ENCODE measurements at places on chromosomes 12 and 14. TPM values are rescaled to one million over a fixed set of nuclear protein-coding genes. Genes with fewer than 3 reads are reported as not detected.
A peak's percentile ranks its signal among the peaks of the same experiment; 100 is the strongest.

- peak; percentile 58 for DNase-seq
These were observed 51.4 kb downstream of the MRPL42 start for GRCh38 chr12:93518725-93519124.

Gene NOVA1
- total RNA-seq, result under 0.01 TPM

Gene AGAP2
- under 0.01 TPM for total RNA-seq

Gene ATP2A2
- 148 TPM for total RNA-seq

DNA sequence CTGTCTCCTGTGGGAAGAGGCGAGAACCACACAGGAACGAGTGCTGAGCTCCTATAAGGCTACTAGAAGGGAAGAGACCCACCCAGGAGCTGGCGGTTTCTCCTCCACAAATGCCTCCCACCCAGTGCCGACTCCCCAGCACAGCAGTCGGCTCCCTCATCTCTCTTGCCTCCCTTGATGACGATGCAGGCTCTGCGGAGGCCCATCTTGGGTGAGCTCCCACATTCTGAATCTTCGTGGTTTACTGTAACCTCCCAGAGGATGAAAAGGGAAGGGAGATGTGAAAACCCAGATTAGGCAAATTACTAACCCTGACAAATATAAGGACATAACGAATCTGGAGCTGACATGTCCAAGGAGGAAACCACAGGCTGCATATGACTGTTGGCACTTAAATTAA, 23.8 kb downstream of the GRIN2B start:
- DNase-seq, result no peak

- no peak for DNase-seq
These were observed 10.9 kb downstream of the RTL1 start for GRCh38 chr14:100892496-100893227.

- no peak for DNase-seq
These were observed 167.5 kb upstream of the SRRM4 start for GRCh38 chr12:118813778-118814357.

DNA sequence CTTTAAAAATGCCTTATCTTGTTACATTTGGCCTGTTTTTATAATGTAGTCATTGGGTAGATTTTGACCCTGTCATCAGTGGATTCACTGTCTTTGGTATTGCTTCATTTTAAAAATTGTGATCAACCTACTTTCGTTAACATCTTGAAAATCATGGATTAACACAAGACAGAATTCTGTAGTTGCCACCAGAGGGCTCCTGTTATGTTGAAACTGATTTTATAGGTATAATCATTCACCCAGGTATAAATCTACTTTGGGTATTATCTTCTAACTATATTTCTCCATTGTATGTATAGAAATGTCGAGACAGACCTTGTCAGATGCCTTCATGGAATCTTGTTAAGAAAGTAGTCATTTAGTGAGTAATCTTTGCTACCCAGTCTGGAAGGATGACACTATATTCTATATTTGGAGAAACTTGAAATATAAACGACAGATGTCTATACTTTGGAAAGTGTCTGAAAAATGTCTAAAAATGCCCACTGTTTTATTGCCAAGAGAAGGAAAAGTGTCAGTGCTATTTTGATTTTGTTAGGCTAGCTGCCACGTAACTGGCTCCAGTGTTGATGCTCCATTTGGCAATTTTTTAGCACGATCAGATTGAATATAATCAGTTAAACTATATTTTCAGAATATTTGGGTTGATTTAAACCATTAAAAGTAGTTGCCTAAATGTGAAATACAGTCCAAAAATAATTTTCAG, 129.4 kb downstream of the PELI2 start:
- peak; percentile 53 for DNase-seq

Gene KRT80
- total RNA-seq, result 0.38 TPM

DNA sequence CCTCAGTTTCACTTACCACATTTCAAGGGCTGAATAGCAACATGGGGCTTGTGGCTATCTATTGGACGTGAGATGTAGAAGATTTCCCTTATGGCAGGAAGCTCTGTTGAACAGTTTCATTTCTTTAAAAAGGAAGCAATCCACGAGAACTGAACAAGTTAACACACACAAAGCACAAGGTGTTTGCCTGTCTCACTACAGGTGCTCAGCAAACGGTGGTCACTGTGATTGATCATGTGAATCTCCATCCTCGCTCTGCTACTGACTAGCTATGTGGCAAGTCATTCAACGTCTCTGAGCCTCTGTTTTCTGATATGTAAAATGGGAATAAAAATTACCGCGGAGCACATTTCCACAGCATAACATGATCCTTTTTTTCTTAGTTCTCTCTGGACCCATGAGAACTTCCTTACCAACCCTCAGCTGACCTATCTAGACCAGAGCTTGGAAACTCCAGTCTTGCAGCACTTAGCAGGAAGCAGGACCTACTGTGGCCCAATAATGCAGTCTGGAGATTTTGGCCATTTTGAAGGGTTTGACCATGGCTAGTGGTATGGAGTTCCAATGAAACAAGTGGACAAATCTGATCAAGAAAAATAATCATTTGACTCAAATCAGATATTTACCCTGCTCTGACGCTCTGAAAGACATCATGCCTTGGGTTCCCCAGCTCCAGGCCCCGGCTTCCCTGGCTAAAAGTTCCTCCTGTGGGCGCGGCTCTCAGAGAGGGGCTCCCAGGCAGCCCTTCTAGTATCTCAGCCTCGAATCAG, 278.8 kb downstream of the ZFP36L1 start:
- no peak for DNase-seq

Gene ACSS3
- 1.9 TPM for total RNA-seq

GRCh38 chr12:91240386-91241095, 57.9 kb upstream of the DCN start:
- DNase-seq, result no peak

DNA sequence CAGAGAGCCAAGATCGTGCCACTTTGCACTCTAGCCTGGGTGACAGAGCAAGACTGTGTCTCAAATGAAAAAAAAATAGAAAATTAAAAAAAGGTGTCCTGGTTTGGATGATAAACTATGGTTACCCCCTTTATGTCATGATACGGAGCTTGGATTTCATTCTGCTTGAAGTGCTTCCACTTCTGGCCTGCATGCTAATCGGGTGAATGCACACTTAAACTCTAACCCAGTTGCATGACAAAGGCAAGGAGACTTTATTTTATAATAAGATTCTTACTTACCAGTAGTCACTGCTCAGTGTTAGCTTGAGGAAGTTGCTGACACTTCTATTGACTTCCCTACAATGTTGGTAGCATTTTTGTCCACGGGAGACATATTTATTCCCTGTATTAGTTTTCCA, 24.3 kb downstream of the CFAP54 start:
- peak; percentile 44 for DNase-seq

DNA sequence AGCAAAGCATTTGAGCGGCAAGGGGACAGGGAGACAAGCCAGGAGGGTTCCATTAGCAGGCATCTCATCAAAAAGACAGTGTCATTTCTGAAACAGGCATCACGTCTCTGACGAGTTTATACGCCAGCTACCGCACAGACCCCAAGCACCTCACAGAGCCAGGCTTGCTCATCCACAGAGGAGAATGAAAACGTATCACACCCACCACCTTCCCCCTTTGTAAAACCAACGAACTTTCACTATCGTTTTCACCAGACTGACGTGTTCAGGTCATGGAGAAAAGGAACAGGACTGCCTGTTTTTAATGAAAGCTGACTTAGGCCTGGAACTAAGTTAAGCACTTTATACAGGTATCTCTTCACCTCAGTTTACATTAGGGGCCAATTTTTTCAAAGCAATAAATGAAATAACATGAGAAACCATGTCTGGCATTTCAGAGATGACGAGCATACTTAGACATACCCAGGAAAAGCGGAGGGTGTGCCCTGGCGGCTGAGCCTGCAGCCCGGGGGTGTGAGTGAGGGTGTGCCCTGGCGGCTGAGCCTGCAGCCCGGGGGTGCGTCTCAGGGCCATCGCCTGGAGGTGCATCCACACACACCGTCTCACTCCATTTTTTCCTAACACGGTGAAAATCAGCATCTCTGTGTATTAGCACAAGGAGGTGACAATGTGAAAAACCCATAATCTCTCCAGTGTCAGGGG, 41.9 kb downstream of the STX2 start:
- DNase-seq, result no peak

DNA sequence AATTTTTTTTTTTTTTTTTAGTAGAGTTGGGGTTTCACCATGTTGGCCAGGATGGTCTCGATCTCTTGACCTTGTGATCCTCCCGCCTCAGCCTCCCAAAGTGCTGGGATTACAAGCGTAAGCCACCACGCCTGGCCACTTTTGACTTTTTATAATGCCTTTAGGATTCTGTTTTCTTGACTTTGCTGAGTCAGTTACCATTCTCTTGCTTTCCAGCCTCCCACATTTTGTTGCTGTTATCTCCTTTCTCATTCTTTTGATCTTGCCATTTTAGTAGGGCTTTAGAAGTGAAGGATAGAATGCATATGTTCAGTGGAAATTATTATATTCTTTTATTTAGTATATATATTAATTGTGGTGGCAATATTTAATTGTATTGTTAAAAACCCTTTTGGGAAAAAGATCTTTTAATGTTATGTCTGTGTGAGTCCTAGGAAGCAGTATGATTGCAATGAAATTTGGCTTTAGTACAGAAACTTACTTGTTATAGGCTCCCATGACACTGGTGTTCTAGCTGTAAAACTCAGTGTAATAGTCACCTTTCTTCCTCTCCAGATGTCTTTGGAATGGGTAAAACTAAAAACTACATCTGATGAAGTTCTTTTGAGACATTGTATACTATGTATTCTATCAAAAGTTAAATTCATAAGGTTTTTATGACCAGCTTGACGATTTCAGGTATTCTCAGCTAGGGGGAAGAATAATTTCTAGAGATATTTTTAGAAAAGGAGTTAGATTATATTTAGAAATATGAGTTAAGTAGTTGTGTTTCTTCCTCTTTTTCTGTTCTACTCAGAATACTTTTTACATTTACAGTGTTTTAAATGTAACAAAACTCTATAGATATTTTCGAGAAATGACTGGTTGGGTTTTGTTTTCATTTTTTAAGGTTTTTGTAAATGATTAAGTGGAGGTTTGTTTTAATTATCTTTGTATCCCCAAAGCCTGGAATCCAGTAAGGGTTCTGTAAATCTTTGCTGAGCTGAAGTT, 74.7 kb downstream of the APAF1 start:
- DNase-seq, result no peak

DNA sequence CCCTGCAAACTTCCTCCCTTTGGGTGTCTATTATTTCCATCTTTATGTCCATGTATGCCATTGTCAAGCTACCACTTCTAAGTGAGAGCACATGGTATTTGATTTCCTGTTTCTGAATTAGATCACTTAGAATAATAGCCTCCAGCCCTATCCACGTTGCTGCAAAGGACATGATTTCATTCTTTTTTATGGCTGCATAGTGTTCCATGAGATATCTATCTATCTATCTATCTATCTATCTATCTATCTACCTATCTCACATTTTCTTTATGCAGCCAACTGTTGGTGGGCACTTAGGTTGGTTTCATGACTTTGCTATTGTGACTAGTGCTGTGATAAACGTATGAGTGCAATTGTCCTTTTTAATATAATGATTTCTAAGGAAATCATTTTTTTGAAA, 11.2 kb upstream of the MRPL42 start:
- no peak for DNase-seq

DNA sequence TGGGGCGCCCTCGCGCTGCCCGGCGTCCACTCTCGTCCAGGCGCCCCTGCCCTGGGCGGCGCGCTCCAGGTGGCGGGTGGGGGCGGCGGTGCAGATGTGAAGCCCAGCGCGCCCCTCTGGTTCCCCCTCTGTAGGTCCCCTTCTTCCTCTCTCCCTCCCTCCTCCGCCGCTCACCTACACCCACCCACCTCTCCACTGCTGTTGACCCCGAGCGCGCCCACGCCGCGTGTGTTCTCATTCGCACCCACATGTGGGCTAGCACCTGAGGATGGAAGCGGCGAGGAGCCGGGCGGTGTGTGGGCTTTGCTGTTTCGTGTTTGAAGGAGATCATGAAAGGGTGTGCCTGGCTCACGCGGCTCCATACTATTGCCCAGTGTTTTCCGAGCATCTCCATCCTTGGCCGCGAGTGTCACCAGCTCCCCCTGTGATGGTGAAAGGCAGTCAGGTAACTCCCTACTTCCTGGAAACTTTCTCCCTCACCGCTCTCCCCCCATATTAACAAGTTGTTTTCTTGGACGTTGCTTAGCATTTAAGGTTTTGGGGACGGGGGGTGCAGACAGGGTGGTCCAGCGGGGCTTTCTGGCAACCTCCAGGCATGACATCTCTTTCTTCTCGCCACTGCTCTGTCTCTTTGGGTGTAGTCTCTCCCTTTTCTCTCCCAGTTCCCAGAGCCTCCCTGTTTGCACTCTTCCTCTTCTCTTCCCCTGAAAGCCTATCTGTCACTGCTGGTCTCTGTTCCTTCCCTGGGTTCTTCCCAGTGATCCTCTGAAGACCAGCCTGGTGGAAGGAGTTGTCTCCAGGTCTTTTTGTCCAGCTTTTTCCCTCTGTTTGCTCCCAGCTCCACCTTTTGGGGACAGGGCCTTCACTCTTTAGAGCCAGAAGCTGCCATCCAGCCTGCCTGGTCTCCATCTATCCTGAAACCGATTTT, 1.6 kb downstream of the CACNA1C start:
- DNase-seq, result peak; percentile 63

Gene CLEC4D
- not detected for total RNA-seq

Gene ABCC9
- 44.3 TPM for total RNA-seq

DNA sequence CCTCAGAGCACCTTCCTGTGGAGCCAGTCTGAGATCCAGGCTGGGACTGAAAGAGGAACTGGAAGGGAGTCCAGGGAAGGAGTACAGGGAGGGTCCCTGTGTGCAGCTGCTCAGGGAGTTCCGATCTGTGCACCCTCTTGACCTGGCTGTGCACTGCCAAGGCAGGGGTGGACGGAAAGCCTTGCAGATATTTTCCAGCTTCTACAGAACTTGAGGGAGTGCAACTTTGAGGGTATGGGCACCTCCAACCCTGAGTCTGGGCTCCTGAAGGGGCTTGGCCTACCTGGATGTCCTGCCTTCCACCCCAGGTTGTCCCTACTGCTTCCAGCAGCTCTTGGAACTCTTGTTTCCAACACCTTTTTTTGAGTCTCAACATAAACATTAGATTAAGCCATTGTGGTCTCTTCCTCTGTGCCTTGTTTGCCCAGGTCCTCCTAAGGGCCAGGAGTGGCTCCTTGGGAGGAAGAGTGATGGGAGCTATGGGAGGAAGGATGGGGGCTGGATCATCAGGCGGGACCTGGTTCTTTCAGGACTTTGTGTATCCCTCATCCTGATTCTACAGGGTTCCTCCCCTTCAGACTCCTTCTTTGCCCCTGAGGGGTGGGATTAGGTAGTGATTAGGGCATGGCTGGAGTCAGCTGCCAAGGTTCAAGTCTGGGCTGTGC, 3.5 kb downstream of the KRT7 start:
- DNase-seq, result no peak
